ENCODE measurements at places on chromosomes 6 and 20. TPM values are rescaled to one million over a fixed set of nuclear protein-coding genes. Genes with fewer than 3 reads are reported as not detected.

- peaks cover 39% of the 10 kb centered on the region for H3K4me1 ChIP-seq
- peaks cover under 1% of the 10 kb centered on the region for H3K36me3 ChIP-seq
- peak overlapping the region; percentile 94 for H3K27ac ChIP-seq
- H3K4me3 ChIP-seq = peak overlapping the region; percentile 65
- no peaks in the 10 kb centered on the region for H3K27me3 ChIP-seq
- no peak for DNase-seq
These were observed 39.2 kb downstream of the GNAS start for GRCh38 chr20:58891718-58892140.

- no peaks in the 10 kb centered on the region for H3K27me3 ChIP-seq
- DNase-seq = no peak
- H3K27ac ChIP-seq = no peak overlapping the region
- no peaks in the 10 kb centered on the region for H3K4me1 ChIP-seq
These were observed 91.7 kb upstream of the HDDC2 start for GRCh38 chr6:125393449-125393858.

DNA sequence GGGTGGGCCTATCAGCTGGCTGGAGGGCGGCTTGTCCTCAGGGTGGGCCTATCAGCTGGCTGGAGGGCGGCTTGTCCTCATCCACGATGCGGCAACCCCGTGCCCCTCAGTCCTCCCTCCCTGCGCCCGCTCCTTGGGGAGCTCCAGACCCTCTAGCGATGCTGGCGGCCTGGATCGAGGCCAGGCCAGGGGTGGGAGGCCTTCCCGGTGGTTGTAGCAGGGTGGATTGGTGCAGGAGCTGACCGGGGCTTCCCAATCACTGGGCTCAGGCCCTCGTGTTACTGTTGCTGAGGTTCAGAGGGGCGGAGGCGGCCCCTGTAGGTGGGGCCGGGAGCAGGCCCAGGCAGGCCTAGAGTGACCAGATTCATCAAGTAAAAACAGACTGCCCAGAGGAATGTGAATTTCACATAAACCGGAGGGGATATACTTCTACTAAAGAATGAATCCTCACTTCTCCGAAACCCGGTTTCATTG, 8.8 kb downstream of the SLC17A9 start:
- no peak overlapping the region for H3K27ac ChIP-seq
- H3K4me1 ChIP-seq = no peaks in the 10 kb centered on the region
- H3K27me3 ChIP-seq = no peaks in the 10 kb centered on the region

GRCh38 chr20:46715292-46715756, 5.9 kb downstream of the SLC2A10 start:
- no peak overlapping the region for H3K4me3 ChIP-seq
- peaks cover 17% of the 10 kb centered on the region for H3K4me1 ChIP-seq
- H3K27ac ChIP-seq = no peak overlapping the region
- no peaks in the 10 kb centered on the region for H3K27me3 ChIP-seq
- H3K36me3 ChIP-seq = no peaks in the 10 kb centered on the region

GRCh38 chr6:28371706-28372451, 22.1 kb downstream of the ZKSCAN3 start:
- H3K4me1 ChIP-seq = no peaks in the 10 kb centered on the region
- no peak overlapping the region for H3K27ac ChIP-seq
- H3K36me3 ChIP-seq = peaks cover 4% of the 10 kb centered on the region
- no peak for DNase-seq
- H3K27me3 ChIP-seq = no peaks in the 10 kb centered on the region
- no peak overlapping the region for H3K4me3 ChIP-seq

DNA sequence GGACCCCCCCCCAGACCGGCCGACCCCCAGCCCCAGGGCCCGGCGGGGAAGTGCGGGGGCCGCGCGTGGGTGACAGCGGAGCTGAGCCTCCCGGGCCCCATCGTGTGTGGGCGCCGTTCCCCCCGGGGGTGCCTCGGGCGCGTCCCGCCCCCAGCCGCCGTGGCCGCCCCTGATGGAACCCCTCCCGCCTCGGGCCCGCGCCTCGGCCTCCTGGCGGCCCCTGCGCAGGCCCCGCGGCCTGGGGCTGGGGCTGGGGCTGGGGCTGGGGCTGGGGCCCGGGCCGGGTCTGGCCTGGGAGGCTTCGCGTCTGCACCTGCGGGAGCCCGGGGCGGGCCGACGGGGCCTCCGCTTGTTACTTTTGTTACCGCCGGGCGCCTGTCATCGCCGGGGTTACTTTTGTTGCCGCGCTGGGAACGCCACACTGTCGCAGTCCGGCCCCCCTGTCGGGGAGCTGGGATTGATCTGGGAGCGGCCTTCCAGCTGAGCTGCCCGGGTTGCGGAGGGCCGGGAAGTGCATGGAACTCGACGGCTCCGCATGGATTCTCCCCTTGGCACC, 598 bp downstream of the OGFR start:
- H3K36me3 ChIP-seq = peaks cover 42% of the 10 kb centered on the region
- peak overlapping the region; percentile 81 for H3K4me3 ChIP-seq
- H3K27me3 ChIP-seq = no peaks in the 10 kb centered on the region
- peaks cover 23% of the 10 kb centered on the region for H3K4me1 ChIP-seq
- peak; percentile 75 for DNase-seq

DNA sequence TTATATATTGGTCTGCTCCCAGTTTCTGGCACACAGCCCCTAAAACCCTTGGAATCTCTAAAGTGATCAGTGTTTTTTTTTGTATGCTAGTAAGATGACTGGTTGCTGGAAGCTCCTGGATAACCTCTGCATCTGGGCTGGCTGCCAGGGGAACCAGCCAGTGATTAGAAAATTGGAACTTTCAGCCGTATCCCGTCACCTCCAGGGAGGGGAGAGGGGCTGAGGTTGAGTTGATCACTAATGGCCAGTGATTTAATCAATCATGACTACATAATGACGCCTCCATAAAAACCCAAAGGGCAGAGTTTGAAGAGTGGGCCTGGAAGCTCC, 48.0 kb upstream of the NOP56 start:
- DNase-seq = no peak
- H3K27ac ChIP-seq = no peak overlapping the region
- H3K4me3 ChIP-seq = no peak overlapping the region
- H3K4me1 ChIP-seq = no peaks in the 10 kb centered on the region

DNA sequence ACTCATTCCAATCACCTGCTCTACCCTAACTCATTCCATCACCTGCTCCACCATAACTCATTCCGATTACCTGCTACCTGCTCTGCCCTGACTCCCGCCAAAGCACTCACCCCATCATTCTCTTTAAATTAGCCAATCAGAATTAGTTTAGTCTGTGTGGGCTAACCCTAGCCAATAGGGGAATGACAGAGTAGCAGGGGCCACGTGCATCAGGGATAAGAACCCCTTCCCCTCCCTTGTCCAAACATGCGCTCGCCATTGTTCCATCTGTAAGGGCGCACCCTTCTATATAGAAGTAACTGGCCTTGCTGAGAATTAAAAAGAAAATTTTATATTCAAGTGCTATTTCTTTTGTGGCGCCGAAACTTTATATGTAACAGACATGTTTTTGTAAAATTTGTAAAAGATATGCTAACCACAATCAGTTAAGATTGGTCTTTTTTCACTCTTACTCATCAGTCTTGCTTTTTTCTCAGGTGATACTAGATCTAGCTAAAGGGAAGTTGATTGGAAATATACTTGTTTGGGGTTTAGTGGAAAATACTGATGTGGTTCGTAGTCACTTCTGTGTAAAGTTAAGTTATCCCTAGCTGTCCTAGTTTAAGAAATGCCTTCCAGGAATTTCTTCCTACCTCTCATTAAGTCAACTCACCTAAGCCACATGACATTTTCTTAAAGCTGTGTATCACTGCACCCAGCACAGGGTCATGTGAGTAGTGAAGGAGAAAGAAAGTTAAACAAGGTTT, 16.5 kb downstream of the RTN4IP1 start:
- H3K27ac ChIP-seq = no peak overlapping the region
- H3K36me3 ChIP-seq = no peaks in the 10 kb centered on the region
- no peak overlapping the region for H3K4me3 ChIP-seq
- H3K27me3 ChIP-seq = no peaks in the 10 kb centered on the region
- no peaks in the 10 kb centered on the region for H3K4me1 ChIP-seq
- DNase-seq = no peak

DNA sequence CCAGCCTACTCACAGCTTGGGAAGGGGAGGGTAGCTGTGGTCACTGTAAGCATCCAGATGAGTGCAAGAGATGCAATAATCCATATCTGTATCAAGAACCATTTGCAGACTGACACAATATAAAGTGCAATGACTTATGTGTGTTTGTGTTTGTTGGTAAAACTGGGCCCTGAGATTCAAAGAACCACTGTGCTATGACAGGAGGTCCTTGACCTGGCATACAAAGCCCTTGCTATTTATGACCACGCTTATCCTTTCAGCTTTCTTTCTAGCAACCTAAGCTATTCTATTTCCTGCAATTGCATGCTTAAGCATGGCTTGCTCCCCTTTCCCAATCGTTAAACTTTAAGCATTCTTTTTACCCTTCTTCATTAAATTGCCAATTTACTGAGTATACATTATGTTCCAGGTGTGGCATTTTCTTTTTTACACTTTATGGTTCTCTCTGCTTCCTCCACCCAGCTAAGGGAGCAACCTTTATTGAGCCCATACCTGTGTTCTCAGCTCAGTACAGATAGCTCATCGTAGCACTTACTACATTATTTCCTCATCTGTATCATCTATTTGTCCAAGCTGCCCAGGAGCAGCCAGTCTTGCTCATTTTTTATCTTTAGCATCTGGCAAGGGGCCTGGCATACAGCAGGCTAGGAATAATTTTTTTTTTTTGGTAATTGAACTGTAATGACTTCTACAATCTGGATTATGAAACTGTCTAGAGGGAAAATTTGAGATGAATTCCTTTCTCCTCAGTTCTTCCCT, 3.5 kb downstream of the MCUR1 start:
- peaks cover 9% of the 10 kb centered on the region for H3K36me3 ChIP-seq
- peaks cover 39% of the 10 kb centered on the region for H3K4me1 ChIP-seq
- H3K27ac ChIP-seq = peak overlapping the region; percentile 34
- H3K27me3 ChIP-seq = no peaks in the 10 kb centered on the region
- H3K4me3 ChIP-seq = no peak overlapping the region

GRCh38 chr6:117233145-117233544, 32.2 kb upstream of the VGLL2 start:
- DNase-seq = no peak
- no peaks in the 10 kb centered on the region for H3K4me1 ChIP-seq
- no peaks in the 10 kb centered on the region for H3K36me3 ChIP-seq

DNA sequence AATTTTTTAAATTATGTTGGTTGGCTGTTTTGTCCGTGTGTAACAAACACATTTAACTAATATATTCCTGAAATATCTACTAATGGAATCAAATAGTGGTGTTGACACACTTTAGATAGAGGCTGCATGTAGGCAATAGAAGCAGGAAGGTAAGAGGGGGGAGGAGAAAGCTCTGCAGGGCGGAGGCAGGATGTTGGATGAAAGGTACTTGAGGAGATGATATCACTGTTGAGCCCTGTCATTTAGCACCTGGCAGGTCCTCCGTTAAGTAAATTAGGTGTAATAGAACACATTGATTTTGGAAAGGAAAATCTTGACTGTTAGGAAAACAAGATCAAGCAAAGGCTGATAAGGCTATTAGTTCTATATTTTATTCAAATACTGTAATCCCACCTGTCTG, 618.7 kb downstream of the PKHD1 start:
- no peak overlapping the region for H3K27ac ChIP-seq
- H3K4me1 ChIP-seq = no peaks in the 10 kb centered on the region
- no peaks in the 10 kb centered on the region for H3K27me3 ChIP-seq

- H3K27ac ChIP-seq = no peak overlapping the region
- H3K4me1 ChIP-seq = no peaks in the 10 kb centered on the region
- DNase-seq = no peak
- H3K27me3 ChIP-seq = no peaks in the 10 kb centered on the region
These were observed 311.0 kb downstream of the LRFN2 start for GRCh38 chr6:40276141-40276540.

DNA sequence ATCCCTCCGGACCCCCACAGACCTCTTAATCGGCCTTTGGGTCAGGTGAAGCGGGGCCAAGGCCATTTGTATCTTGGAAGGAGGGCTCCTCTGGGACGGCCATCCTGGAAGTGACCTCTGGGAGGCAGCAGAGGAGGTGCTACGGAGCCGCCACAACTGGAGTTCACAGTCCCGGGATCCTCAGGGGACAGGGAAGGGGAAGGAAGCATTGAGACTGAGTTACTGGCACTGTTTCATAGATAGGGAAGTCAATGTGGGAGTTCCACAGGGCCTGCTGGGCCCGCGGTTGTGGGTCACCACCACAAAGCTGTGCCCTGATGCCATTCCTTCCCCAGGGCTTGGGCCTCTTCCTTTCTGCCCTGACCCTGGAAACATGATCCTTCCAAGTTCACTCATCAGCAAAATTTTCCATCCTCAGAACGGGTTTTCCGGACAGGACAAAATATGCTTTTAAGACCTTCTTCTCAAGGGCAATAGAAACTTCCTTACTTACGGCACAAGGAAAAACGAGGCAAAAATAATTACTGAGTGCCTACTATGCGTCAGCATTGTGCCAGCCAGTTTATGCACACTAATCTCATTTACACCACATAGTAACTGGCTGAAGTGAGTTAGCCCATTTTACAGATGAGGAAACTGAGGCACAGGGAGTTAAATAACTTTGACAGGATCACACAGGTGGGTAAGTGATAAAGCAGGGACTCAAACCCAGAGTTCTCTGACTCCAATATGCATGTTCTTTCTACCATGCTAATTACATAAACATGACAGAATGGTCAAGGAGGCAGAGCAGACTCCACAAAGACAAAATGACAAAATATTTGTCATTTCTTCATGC, 143.8 kb downstream of the UNC5CL start:
- DNase-seq = peak; percentile 76
- H3K36me3 ChIP-seq = no peaks in the 10 kb centered on the region
- H3K27me3 ChIP-seq = no peaks in the 10 kb centered on the region
- no peak overlapping the region for H3K4me3 ChIP-seq
- H3K27ac ChIP-seq = no peak overlapping the region

- no peak overlapping the region for H3K4me3 ChIP-seq
- DNase-seq = no peak
- H3K36me3 ChIP-seq = no peaks in the 10 kb centered on the region
- no peaks in the 10 kb centered on the region for H3K4me1 ChIP-seq
- no peaks in the 10 kb centered on the region for H3K27me3 ChIP-seq
These were observed 30.5 kb upstream of the SASH1 start for GRCh38 chr6:148311966-148312669.

- DNase-seq = no peak
- H3K36me3 ChIP-seq = no peaks in the 10 kb centered on the region
- peaks cover 100% of the 10 kb centered on the region for H3K4me1 ChIP-seq
- no peaks in the 10 kb centered on the region for H3K27me3 ChIP-seq
- peak overlapping the region; percentile 98 for H3K27ac ChIP-seq
These were observed 2.1 kb downstream of the ZMYND8 start for GRCh38 chr20:47354464-47354713.

CBLN4 gene
- total RNA-seq = 1.5 TPM

ISM1 gene
- 4.1 TPM for total RNA-seq

NEURL2 gene
- 2.8 TPM for total RNA-seq

ELMO2 gene
- total RNA-seq = 57.0 TPM

SNX9 gene
- total RNA-seq = 25.0 TPM

PLG gene
- total RNA-seq = not detected

GPX5 gene
- total RNA-seq = not detected

FKBP1C gene
- total RNA-seq = 0.52 TPM

COX4I2 gene
- total RNA-seq = 19.1 TPM

WDR46 gene
- 37.0 TPM for total RNA-seq

WFDC11 gene
- not detected for total RNA-seq

IL17F gene
- total RNA-seq = not detected

SSTR4 gene
- total RNA-seq = not detected

PLCB4 gene
- total RNA-seq = 7.9 TPM

CRISP2 gene
- not detected for total RNA-seq

IFT52 gene
- 20.4 TPM for total RNA-seq

PSMB1 gene
- 111 TPM for total RNA-seq
